NCI-H187 (cell line): ENCODE measurements at places on chromosomes 12 and 14.

DNA sequence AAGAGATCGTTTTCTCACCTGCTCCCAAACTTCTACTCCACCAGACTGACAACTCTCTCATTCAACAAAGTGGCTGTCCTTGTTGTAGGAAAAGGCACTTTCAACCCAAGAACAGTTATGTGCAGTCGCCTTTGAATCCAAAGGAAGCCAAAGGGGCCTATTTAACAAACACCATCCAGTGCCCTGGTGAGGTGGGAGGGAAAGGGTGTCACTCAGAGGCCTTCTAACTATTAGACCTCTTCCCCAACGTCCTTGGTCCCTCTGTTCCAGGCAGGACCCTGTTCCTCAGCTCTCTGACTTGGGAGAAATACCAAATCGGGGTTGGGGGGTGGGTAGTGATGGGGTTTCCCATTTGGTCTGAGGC lies 3.2 kb downstream of the SIX4 start:
- no peak for DNase-seq

GRCh38 chr12:124556896-124557501 lies 10.4 kb downstream of the NCOR2 start:
- DNase-seq: no peak

- no peak for DNase-seq
These were observed 339.2 kb downstream of the ACSS3 start for GRCh38 chr12:81417056-81417455.

- DNase-seq: peak; percentile 48
These were observed 23.7 kb upstream of the DHRS4 start for GRCh38 chr14:23929822-23930294.

DNA sequence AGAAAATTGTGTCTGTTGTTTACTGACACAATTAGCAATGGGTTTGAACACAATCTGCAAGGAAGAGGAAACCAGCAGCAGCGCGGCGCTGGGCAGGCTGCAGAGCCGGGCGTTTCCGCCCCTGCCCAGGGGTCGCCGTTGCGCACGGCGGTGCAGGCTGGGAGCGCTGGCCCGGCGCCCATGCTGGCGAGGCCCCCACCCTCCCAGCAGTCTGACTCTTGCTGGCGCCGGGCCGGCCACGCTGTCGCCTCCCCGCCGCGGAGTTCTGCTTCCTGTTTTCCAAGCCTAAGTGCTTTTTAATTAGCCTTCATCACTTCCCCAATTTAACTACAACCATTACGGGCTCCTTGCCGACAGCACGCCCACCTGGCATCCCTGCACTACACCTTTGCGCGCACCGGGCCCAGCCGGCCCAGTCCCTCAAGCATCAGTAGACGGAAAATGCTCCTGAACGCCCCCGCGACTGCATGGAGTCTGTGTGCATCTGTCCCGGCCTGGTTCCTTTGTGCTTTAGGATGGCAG lies 212.1 kb downstream of the GXYLT1 start:
- DNase-seq: peak; percentile 96

- DNase-seq: no peak
These were observed 9.8 kb downstream of the GPR68 start for GRCh38 chr14:91234791-91235114.

GRCh38 chr12:85363382-85364190 lies 83.6 kb downstream of the ALX1 start:
- no peak for DNase-seq

GRCh38 chr12:104959335-104959841 lies 1.3 kb upstream of the SLC41A2 start:
- DNase-seq: no peak

- no peak for DNase-seq
These were observed 38.3 kb downstream of the PRMT8 start for GRCh38 chr12:3529281-3529680.

DNA sequence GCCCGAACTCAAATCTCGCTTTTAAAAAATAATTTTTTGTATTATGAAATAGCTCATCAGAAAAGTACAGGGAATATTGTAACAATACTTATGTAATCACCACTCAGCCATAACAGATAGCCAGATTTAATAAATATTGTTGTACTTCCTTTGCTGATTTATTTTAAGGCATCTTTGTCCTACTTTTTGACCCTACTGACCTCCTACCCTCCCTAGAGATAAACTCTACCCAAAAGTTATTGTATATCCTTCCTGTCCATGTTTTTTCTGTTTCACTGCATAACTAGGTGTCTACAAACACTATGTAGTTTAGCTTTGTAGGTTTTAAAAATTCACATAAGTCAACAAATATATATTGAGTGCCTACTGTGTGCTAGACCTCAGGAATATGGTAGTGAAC lies 25.1 kb downstream of the SOCS2 start:
- no peak for DNase-seq

DNA sequence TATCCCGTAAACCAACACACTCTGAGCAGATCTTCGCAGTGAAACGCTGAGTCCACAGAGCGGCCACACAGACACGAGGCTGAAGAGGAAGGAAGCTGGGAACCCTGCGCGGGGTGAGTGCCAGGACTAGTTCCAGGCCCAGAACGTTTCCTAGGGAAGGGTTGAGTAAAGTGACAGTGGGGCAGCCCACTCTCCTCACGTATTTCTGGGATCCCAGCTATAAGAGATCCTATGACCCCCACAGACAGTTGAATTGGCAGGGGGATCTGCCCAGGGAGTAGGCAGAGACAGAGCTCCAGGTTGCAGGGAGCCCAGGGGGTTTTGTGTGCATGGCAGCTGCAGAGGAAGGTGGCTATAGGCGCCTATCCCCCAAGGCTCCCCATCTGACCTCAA lies 51.1 kb downstream of the GTF2A1 start:
- no peak for DNase-seq

DNA sequence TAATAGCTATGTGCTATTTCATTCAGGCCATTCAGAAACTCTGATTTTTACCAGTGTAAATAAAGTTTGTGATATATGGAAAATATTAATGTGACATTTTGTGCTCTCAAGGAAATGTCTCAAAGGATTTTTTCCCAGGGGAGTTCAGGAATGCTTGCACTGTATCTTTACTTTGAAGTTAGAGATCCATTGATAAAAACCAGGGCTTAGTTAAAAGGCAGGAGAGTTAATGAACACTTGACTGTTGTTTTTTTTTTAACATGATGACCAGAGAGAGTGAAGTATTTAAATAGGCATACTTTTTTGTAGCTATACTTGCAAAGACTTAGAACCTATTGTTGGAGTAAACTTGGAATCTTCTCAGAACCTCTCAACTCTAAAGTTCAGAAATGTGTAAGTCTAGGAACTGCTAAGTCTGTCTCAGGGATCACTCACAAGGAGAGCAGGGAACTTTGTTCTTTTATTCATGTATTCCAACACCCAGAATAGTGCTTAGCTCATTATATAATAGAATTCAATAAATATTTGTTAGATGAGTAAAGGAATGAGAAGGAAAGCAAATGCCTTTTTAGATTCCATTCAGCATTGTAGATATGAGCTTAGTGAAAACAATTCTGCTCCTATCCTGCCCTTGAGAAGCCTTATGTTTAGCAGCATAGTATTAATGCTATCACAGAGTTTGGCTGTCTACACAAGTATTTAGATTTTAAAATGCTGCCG lies 117.5 kb downstream of the DAAM1 start:
- no peak for DNase-seq
